ENCODE measurements at places on chromosomes 3 and 15.

DNA sequence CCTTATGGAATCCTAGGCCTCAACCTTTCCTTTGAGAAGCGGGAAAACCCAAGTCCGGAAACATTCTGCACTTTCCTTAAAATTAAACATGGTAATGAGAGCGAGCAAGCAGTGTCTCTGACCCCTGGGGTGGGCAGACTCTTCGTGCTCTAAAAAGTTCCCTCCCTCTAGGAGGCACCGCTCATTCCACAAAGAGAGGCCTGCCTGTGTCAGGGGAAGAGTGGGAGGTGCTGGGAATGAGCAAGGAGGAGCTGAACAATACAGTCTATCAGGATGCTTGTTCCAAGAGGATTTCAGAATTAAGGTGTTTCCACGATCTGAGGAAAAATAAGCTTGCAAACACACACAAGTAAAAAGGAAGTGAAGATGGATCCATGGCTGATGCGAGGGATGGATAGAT, 6.0 kb upstream of the RLBP1 start:
- no peak for DNase-seq

DNA sequence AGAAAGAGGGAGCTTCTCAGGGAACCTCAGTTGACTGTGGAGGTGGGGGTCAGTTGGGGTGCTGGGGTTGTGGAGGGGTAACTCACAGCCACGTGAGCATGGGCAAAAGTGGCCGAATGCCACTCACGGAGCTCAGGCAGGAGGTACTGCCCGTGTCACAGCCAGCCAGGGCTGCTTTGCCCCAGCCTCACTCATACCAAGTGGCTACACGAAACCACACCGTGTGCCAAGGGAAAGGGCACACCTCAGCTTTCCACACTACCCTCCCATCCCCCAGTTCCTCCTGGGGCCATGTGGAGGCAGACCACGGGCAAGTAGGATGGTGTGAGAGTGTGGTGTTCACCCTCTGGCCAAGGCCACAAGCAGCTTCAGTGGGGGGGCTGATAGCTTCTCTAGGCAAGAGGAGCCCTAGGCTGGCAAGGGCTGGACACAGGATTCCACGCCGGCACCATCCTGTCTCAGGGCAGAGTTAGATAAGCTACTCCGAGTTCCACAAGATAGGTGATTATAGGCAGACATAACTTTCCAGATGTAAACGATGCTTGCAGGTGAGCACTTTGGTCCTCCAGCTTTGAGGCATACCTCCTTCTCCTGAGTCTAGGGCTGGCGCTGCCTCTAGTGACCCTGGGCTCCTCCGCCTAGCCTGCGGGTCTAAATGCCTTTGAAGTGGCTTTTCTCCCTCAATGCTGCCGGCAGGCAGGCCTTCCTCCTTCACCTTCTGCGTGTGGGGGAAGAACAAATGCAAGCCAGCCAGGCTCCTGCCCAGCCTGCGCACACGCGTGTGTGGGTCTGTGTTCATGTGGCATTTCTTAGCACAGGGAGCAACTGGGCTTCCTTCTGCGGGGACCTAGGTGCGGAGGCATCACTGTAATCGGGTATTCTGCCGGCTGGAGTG, 25.0 kb downstream of the RGMA start:
- DNase-seq = no peak

- DNase-seq = no peak
These were observed 109.5 kb downstream of the SYNPR start for GRCh38 chr3:63387568-63387967.

DNA sequence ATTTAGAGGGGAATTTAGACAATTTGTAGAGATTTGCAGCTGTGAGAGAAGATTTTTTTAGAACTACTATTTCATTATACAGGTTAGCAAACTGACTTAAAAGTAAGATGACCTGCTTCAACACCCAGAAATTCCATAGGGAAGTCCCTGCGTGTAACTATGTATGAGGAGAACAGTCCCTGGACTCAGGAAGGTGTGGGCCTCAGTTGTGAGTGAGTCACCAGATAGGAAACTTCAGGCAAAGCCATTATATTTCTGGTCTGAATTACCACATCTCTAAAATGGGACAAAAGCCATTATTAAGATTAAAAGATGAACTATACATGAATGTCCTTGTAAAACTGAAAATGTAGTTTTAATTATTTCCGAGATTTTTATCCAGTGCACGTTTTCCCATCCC, 488.3 kb upstream of the GOLIM4 start:
- no peak for DNase-seq

- no peak for DNase-seq
These were observed 26.7 kb downstream of the SLC12A8 start for GRCh38 chr3:125185805-125186204.

Measured in NCI-H1092 treated with DMSO at 0.1 percent for 48 hours (cell line).